ENCODE measurements at places on chromosomes 3 and 15.

GRCh38 chr3:189529468-189529867 is 101.7 kb upstream of the TP63 start:
- DNase-seq = no peak

DNA sequence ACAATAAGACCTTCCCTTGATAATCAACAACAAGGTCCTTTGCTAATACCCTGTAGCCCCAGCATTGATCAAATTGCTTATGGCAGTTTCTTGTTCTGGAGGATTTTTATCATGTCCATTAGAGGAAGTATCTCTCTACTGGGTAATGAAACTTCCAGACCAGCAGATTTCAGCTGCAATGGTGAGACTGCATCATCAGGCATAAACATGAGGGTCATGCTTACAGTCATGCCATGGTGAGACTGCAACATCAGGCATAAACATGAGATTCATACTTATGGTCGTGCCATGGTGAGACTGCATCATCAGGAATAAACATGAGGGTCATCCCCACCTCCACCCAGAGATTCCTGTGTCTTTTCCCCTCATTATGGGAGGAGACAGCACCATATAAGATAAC is 129.0 kb upstream of the LIPC start:
- DNase-seq = no peak

- DNase-seq = peak; percentile 3
These were observed 41.0 kb downstream of the MCTP2 start for GRCh38 chr15:94272251-94272898.

DNA sequence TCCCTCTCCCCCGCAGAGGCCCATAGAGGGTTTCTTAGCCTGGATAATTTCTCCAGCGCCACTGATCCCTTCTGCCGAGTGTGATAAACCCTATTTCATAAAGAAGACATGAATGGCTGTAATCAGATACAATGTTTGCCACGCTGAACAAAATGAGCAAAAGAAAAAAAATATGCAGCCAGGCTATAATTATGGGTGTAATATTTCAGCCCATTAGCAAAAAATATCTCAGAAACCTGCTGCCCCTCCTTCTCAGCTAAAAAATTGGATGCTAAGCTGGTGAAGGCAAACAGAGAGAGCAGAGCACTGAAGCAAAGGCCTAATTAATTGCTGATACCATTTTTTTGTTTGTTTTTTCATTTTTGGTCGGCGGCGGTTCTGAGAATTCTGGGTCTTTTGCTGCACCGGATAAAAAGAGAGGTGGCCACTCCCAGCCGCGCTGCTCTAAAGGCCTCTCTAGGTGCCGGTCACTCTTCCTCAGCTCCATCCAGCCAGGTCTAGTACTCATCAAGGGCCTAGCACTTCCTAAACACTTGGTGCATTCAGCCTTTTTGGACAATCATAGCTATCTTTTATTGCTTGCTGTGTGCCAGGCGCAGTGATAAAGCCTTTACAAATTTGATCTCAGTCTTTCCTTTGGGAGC is 128.7 kb upstream of the TLE3 start:
- no peak for DNase-seq

DNA sequence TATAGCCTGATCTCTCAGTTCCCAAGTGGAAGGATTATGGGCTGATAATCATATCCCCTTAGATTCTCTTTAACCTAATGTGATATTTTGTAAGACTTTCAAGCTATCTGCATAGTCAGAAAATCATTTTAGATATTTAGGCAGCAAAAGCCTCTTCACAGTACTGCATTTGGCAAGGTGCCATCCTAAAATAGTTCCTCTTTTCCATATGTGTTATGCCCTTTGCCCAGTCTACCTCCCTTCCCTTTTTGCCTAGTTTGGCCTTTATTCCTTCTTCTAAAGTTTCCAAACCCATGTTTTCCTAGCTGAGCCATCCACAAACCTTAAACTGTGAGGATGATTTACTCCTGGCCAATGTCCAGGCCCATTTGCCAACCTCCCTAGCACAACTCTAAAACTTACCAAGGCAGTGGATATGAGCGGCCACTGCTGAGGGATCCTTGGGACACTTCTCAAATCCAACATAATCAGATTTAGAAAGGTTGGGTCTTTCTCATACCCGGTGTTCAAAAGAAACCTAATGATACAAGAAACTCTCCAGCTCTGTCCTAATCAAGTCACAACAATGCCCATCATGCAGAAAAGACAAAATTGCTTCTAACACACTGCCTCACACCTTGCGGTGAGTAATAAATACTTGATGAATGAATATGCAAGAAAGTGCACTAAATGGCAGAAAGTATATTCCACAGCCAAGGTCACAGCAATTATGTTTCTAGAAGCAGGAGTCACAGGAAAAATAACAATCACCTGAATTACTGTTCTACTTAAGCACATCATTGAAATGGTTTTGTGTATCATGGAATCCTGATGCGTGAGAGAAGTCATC is 493.9 kb downstream of the NLGN1 start:
- no peak for DNase-seq

All from CD4-positive, alpha-beta T cell treated with Interleukin-6 at 100 ng/mL for 8 hours (primary cell).